ENCODE measurements at places on chromosomes 2 and 18.

DNA sequence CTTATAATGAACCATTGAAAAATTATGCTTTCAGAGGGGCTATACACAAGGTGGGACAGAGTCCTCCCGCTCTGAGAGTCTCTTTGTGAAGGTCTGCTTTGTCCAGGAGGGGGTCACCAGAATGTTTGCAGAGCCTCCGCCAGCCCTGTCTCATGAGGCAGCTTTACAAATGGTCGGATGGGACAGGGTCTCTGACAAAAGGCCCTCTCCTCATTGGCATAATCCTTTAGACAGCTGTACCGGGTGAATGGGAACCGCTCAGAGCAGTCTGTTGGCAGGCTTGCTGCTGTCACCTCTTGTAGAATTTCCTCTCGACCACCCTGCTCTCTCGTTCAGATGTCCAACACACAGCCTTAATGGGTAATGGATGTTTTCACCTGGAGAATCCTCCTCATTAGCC is 40.2 kb upstream of the TGIF1 start:
- no peak for DNase-seq

GRCh38 chr18:59839931-59840685 is 59.7 kb upstream of the PMAIP1 start:
- DNase-seq: no peak

- no peak for DNase-seq
Measured at GRCh38 chr2:108325756-108326155, 37.1 kb downstream of the SULT1C2 start.

DNA sequence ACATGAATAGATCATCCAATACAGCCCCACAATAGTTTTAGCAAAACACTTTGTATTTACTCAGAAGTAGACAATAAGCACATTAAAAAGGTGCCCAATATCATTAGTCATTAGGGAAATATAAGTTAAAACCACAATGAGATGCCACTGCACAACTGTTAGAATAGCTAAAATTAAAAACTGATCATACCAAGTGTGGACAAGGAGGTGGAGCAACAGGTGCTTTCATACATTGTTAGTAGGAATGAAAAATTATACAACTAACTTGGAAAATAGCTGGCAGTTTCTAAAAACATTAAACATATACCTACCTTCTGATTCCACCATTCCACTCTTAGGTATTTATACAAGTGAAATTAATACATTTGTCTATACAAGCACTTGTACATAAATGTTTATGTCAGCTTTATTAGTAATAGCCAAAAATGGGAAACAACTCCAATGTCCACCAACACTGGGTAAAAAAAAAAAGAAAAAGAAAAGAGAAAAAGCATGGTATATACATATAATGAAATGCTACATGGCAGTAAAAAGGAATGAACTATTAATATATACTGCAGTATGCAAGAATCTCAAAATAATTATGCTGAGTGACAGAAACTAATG is 27.6 kb upstream of the UBE2E3 start:
- DNase-seq: no peak

- DNase-seq: no peak
Measured at GRCh38 chr18:2396162-2396505, 175.2 kb downstream of the METTL4 start.

DNA sequence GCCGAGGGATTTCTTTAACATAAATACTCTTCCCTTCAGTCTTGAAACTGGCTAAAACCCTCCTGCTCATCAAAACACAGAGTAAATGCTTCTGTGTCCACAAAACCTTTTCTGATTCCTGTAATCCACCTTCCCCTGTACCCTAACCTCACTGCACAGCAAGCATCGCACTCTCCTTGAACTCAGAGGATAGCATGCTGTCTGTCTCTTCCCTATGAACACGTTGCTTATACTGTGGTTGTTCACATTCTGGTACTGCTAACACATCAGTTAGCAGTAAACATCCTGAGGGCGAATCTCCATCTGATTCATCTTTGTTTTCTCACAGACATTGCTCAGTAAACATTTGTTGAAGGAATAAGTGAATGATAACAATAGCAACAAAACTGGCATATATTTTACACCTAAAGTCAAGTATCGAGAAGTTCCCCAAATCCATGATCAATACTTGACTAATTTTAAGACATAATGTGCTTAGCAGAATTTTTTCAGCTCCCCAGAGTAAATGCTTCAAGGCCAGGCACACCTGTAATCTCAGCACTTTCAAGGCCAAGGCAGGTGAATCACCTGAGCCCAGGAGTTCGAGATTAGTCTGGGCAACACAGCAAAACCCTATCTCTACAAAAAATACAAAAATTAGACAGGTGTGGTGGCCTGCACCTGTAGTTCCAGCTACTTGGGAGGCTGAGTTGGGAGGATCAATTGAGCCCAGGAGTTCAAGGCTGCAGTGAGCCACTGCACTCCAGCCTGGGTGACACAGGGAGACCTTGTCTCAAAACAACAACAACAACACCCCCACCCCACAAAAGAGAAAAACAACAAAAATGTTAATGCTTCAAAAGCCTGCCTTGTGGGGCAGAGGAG is 45.6 kb upstream of the LPIN2 start:
- no peak for DNase-seq

DNA sequence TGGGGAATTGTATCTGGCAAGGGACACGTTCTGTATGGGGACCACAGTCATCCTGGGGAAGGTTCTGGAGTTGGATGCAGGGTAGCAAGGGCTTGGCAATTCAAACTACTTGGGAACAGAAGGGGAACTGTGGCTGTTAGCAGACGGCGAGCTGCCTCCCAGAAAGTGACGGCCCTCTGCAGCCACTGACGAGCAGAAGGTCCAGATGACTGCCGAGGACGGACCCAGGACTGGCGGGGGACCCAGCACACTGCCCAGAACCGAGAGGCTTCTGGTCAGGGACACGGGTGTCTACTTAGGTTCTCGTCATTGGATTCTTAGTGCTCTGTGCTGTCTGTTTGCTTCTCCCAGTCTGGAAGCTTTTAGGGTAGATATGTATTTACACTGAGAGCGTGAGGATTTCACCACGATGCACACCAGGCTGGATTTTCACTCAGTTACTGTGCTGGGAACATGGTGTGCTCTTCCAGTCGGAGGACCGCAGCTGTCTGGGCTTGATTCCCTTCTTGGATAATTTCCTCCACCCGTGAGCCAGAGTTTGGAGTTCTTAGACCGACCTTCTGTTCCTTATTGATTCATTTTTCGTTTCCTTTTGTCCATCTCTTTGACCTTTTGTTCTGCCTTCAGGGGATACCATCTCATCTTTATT is 13.4 kb downstream of the GPR35 start:
- no peak for DNase-seq

GRCh38 chr2:66301022-66301766 is 133.7 kb upstream of the MEIS1 start:
- no peak for DNase-seq

DNA sequence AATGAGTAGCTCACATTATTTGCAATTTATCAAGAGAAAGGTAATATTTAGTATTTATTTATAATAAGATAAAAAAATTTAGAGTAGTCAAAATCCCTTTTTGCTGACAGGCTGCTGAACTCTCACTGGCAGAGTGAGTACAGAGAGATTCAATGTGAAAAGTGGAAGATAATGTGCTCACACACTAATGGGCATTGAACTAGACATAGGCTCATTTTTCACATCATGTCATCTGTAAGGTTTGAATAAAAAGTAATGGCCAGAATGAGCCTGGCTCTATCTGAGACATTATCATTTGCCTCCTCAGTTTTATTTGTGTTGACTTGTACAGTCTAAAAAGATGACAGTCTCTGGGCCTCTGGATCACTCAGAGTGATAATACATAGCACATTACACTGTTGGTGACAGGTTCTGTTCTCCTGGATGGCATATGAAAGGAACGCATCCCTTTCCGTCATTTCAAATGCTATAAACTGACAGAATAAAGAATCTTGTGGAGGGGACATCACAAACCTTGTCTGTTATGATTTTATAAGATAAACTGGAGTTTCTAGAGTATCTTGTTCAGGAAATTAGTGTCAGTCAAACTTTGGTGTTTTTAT is 812.9 kb downstream of the NR4A2 start:
- no peak for DNase-seq

- no peak for DNase-seq
Measured at GRCh38 chr18:48955830-48956261, 5.1 kb upstream of the SMAD7 start.

GRCh38 chr18:70037431-70038061 is 89.9 kb upstream of the CD226 start:
- no peak for DNase-seq

- no peak for DNase-seq
Measured at GRCh38 chr2:100733391-100734187, 86.3 kb upstream of the NPAS2 start.

- DNase-seq: no peak
Measured at GRCh38 chr2:18467749-18468360, 92.6 kb downstream of the RDH14 start.

- peak; percentile 17 for DNase-seq
Measured at GRCh38 chr18:7021994-7022840, 95.4 kb downstream of the LAMA1 start.

DNA sequence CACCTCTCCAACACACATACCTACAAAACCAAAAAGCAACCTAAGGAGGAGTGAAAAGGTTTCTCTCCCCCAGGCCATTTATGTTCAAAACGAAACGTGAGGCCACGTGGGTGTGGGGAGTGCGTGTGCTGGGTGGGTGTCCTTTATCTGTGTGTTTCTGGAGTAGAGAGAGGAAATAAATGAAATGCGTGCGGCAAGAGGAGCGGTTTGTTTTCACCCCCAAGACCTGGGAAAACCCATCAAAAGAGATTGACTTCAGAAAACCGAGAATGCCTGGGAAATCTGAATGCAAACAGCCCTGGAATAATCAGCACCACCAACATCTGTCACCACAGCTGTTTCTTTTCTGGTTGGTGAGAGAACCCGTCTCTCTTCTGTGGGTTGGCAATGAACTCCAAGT is 137.4 kb downstream of the INSIG2 start:
- no peak for DNase-seq

- no peak for DNase-seq
Measured at GRCh38 chr2:43980902-43981301, 14.9 kb downstream of the LRPPRC start.

DNA sequence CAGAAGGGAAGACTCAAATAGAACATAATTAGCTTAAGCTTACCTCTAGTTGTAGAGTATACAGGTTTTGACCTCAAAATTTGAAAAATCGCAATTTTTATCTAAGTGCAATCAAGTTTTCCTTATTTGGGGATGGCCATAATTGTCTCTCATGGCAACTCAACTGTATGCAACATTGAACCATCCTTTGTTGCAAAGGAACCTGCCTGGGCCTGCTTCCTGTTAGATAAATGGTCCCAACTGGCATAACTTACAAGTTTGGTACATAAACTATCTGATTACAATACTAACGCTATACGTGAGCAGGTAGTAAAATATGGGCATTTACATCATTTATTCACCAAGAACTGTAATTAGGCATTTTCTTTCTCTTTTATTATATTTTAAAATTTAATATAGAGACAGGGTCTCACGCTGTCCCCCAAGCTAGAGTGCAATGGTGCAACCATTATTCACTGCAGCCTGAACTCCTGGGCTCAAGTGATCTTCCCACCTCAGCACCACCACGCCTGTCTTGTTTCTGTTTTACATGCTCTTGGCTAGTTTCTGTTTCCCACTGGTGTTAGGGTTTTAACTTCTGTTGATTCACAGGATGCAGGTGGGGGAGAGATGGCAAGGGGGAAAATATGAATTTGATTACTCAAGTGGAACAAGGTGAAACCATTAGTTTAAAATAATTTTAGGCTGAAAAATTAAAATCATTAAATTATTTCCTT is 55.3 kb upstream of the B3GNT2 start:
- DNase-seq: no peak

GRCh38 chr2:33268246-33268831 is 208.1 kb upstream of the RASGRP3 start:
- no peak for DNase-seq

DNA sequence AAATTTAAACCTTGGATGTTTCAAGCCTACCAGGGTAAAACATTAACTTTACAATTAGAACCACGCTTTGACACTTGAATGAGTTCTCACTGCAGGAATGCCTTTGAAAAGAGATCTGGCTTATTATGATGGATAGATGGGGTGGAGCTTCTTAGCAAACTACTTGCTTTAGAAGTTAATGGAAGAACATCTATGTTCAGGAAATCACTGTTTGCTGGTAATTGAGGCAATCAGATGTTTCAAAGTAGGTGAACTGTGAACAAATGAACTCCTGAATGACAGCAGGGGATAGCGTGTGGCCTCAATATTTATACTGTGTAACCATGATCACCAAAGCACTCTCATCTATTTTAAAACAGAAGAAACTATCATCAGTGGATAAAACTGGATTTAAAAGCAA is 383.6 kb downstream of the PIK3C3 start:
- no peak for DNase-seq

GRCh38 chr2:202052235-202052634 is 18.6 kb downstream of the FZD7 start:
- DNase-seq: no peak

GRCh38 chr2:86309966-86310365 is 27.5 kb downstream of the REEP1 start:
- no peak for DNase-seq

GRCh38 chr2:126475031-126475430 is 180.9 kb upstream of the GYPC start:
- DNase-seq: no peak

GRCh38 chr2:36478999-36479398 is 119.0 kb downstream of the FEZ2 start:
- no peak for DNase-seq

- DNase-seq: no peak
Measured at GRCh38 chr2:230417436-230417835, 1.4 kb downstream of the SP100 start.

- no peak for DNase-seq
Measured at GRCh38 chr2:153432381-153432780, 46.2 kb downstream of the RPRM start.
